ENCODE measurements at places on chromosomes 2 and 18.

DNA sequence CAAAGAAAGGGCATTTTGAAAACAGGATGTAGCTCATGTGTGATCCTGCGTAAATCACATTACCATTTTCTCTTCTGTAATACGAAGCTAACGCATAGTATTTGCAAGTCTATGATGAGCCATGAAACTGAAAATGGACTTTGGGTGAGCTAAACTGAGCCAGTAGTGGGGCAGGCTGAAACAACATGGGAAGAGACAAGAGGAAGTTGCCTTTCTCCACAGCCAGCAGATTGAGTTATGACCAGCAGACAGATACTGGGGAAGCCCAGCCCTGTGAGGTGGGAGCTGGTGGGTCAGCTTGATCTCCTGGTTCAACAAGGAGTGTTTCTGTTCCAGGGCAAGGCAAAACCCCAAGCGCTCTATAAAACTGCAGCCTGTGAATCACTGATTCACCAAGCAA, 11.8 kb downstream of the CYRIA start:
- H3K27ac ChIP-seq: peak overlapping the region; percentile 53
- H3K4me3 ChIP-seq: no peak overlapping the region
- DNase-seq: no peak
- H3K36me3 ChIP-seq: no peaks in the 10 kb centered on the region

DNA sequence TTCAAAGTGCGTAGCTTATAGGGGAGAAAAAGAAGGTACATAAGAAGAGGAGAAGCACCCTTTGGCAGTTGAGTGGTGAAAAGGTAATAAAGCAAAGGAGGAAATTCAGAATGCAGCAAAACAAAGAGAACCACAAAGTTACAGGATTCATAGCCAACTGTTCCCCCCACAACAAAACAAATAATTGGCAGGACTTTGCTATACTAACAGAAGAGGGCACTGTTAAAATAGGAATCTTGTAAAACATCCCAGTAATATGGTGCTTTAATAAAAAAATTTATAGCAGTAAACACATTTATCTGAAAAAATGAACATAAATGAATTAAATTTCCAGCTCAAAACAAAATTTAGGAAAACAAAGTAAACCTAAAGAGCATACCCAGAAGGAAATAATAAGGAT, 42.3 kb downstream of the R3HDM1 start:
- H3K27ac ChIP-seq: no peak overlapping the region
- no peak for DNase-seq
- H3K4me3 ChIP-seq: no peak overlapping the region
- no peaks in the 10 kb centered on the region for H3K27me3 ChIP-seq
- no peaks in the 10 kb centered on the region for H3K4me1 ChIP-seq
- H3K36me3 ChIP-seq: peaks cover 7% of the 10 kb centered on the region

- H3K27ac ChIP-seq: no peak overlapping the region
- no peaks in the 10 kb centered on the region for H3K27me3 ChIP-seq
- H3K4me1 ChIP-seq: peaks cover 4% of the 10 kb centered on the region
- no peaks in the 10 kb centered on the region for H3K36me3 ChIP-seq
- DNase-seq: no peak
- no peak overlapping the region for H3K4me3 ChIP-seq
These were observed 951.1 kb upstream of the CNTNAP5 start for GRCh38 chr2:123073956-123074355.

DNA sequence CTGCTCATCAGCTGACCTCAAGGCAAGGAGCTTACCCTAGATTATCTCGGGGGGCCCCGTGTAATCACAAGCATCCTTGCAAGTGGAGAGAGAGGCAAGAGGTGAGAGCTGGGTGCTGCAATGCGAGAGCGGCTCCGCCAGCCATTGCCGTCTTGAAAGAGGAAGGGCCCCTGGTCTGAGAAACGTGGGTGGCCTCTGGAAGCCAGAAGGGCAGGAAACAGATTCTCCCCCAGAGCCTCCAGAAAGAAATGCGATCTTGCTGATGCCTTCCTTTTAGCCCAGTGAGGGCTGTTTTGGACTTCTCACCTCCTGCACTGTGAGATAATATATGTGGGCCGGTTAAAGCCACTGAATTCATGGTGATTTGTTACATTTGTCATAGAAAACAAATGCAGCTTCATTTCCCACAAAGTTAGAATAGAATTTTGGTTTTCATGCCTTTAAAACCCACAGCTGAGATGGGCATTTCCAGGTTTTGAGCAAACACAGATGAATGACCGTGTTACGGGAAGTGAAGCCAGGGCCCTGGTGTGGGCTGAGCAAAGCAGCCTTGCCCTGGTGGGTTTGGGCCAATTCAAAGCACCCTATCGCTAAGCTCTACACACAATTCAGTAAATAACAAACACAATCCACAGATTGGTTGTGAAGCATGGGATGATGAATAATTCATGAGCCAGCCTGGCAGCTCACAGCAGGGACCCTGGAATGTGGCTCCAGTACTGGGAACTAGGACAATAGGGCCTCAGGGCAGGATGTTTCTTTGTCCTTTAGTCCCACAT, 319.9 kb upstream of the HS6ST1 start:
- no peak overlapping the region for H3K4me3 ChIP-seq
- H3K4me1 ChIP-seq: peaks cover 15% of the 10 kb centered on the region
- no peaks in the 10 kb centered on the region for H3K27me3 ChIP-seq
- peak overlapping the region; percentile 50 for H3K27ac ChIP-seq

- H3K4me1 ChIP-seq: peaks cover 15% of the 10 kb centered on the region
- peaks cover 22% of the 10 kb centered on the region for H3K27me3 ChIP-seq
- no peak overlapping the region for H3K4me3 ChIP-seq
- DNase-seq: no peak
- H3K27ac ChIP-seq: no peak overlapping the region
These were observed 18.4 kb downstream of the TMEM247 start for GRCh38 chr2:46497766-46498165.

- no peak overlapping the region for H3K27ac ChIP-seq
- H3K27me3 ChIP-seq: no peaks in the 10 kb centered on the region
- DNase-seq: no peak
- H3K4me1 ChIP-seq: no peaks in the 10 kb centered on the region
These were observed 1565.1 kb downstream of the LRP1B start for GRCh38 chr2:140565756-140566155.

DNA sequence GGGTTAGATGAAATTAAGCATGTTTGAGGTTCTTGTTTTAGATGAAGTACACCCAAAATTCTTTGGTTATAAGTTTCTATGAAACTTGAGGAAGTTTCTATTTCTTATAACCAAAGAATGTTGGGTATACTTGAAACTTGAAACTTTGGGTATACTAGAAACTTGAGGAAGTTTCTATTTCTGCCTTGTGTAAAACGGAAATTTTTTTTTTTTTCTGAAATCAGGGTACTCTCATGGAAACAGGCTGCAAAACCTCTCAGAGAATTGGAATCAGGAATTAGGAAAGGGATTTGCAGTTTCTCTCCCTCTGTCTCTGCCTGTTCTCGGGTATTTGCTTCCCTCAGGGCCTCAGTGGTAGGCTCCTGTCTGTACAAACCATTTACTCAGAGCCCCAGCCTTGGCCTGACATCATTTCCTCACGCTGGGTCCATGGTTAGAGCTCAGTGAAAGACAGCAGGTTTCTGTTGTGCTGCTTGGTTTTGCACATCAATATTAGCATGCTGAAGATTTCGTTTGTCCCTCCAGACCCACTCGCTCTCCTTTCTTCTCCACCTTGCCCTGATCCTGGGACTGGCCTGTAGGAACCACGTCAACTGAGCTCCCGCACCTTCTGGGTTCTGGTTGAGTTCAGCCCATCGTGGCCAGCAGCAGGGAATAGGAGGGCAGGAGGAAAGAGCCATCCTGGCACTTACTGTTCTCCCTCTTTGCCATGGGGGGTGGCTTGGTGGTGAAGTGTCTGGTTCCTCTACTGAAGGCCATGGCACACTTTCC, 106.4 kb downstream of the POLR1A start:
- peak overlapping the region; percentile 99 for H3K27ac ChIP-seq
- no peak for DNase-seq
- no peaks in the 10 kb centered on the region for H3K27me3 ChIP-seq
- peaks cover 59% of the 10 kb centered on the region for H3K4me1 ChIP-seq
- H3K4me3 ChIP-seq: peak overlapping the region; percentile 28

DNA sequence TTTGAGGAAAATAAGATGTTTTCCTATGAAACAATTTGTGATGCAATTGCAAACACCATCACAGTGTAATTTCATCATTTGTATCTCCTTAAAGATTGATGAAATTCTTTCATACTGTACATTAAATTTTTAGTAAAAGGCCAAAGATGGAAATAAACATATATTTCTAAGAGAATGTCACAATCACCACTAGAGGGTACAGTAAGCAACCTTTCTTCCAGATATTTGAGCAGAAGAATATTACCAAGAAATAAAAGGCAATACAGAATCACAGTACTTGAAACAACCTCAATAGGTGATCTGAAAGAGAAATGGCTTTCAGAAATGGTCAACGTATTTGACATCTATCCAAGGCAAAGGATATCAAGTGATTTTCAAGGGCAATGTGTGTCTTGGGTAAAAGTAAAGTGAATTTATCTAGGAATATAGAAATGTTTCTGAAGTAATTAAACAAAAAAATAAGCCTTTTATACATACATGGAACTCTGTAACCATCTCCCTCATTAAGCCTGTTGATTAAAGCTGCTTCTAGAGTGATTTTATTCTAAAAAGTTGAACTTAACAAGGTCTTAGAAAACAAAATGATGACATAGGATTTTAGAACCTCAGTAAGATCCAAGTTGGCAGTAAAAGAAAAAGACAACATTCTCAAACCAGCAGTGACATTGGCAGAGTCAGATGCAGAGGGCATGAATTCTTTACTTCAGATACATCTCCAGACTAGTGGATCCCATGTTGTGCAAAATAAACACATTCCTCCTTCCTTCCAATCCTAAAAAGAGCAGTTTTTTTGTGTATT, 90.3 kb upstream of the SESTD1 start:
- no peak overlapping the region for H3K27ac ChIP-seq
- H3K4me3 ChIP-seq: no peak overlapping the region
- no peak for DNase-seq
- H3K36me3 ChIP-seq: no peaks in the 10 kb centered on the region

DNA sequence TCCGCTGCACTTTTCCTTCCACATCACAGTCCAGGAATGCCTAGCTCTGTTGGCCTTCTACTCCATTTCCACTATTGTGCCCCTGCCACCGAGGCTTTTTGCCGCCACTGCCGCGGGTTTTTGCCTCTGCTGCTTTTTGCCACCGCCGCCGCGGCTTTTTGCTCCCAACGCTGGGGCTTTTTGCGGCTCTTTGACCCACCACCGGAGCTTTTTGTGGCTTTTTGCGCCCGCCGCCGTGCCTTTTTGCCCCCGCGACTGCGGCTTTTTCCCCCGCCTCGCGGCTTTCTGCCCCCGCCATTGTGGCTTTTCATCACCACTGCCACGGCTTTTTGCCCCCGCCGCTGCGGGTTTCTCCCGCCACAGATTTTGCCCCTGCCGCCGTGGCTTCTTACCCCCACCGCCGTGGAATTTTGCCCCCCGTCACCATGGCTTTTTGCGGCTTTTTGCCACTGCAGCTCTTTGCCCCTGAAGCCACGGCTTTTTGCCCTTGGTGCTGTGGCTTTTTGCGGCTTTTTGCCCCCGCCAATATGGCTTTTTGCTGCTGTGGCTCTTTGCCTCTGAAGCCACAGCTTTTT, 2798.7 kb upstream of the TEKT4 start:
- H3K36me3 ChIP-seq: peaks cover 4% of the 10 kb centered on the region
- H3K4me3 ChIP-seq: no peak overlapping the region
- DNase-seq: peak; percentile 31
- H3K4me1 ChIP-seq: no peaks in the 10 kb centered on the region
- H3K27me3 ChIP-seq: no peaks in the 10 kb centered on the region

GRCh38 chr2:111897924-111898702, at the start of gene MERTK:
Gene MERTK (plus strand): TSS chr2:111898607. CDS start chr2:111898736, 129 bp downstream.
- H3K4me3 ChIP-seq: peak within 1 kb of the TSS; percentile 88
- H3K27me3 ChIP-seq: no peaks in the 10 kb centered on the region
- peaks cover 39% of the 10 kb centered on the region for H3K4me1 ChIP-seq
- peak; percentile 86 for DNase-seq

GRCh38 chr2:191165176-191165643, 14.4 kb upstream of the STAT4 start:
- H3K27ac ChIP-seq: no peak overlapping the region
- peaks cover 31% of the 10 kb centered on the region for H3K4me1 ChIP-seq
- no peak overlapping the region for H3K4me3 ChIP-seq
- no peaks in the 10 kb centered on the region for H3K36me3 ChIP-seq

- H3K27me3 ChIP-seq: no peaks in the 10 kb centered on the region
- H3K27ac ChIP-seq: no peak overlapping the region
- no peak for DNase-seq
- peaks cover 17% of the 10 kb centered on the region for H3K4me1 ChIP-seq
- H3K4me3 ChIP-seq: no peak overlapping the region
These were observed 105.9 kb downstream of the ANKRD44 start for GRCh38 chr2:197204519-197205250.

GRCh38 chr2:186697536-186697935, 3.7 kb downstream of the FAM171B start:
- H3K27me3 ChIP-seq: no peaks in the 10 kb centered on the region
- no peaks in the 10 kb centered on the region for H3K36me3 ChIP-seq
- DNase-seq: no peak
- no peak overlapping the region for H3K27ac ChIP-seq
- H3K4me3 ChIP-seq: no peak overlapping the region
- H3K4me1 ChIP-seq: peaks cover 21% of the 10 kb centered on the region

DNA sequence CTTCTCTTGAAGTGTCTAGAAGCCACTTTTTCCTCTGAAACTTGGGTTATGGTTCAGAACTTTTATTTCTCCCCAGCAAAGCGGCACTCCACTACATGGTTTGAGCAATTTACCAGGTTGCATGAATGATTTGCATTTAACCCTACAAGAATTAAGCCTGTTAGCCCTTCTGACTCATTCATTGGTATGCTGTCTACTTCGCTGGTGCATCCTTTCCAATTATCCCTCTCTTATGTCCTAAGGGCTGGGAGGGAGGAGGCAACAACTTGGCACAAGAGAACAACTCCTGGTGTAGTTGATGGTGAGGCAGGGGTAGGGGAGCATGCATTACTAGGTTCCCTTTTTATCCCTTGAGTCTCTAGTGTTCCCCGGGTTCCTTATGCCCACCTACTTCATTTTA, 293.4 kb upstream of the MEX3C start:
- DNase-seq: no peak
- H3K4me1 ChIP-seq: no peaks in the 10 kb centered on the region
- peaks cover 3% of the 10 kb centered on the region for H3K27me3 ChIP-seq
- no peak overlapping the region for H3K27ac ChIP-seq
- no peaks in the 10 kb centered on the region for H3K36me3 ChIP-seq

DNA sequence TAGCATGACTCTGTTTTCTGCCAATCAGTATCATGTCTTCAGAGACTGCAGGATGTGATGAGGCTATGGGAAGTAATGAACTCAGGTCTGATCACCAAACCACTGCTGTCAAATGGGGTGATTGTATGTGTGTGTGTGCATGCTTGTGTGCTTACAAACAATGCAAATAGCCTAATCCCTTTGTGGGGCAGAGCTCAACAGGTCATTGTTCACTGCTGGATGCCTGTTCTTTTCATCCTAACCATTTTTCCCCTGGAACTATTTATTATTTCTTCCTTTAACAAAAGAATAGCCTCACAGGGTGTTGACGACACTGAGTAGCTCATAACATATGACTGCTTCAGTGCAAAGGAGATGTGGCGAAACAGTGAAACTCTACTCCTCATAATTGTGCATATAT, 55.9 kb downstream of the NXPH2 start:
- DNase-seq: no peak
- no peaks in the 10 kb centered on the region for H3K36me3 ChIP-seq
- no peaks in the 10 kb centered on the region for H3K4me1 ChIP-seq
- H3K4me3 ChIP-seq: no peak overlapping the region
- no peak overlapping the region for H3K27ac ChIP-seq
